ENCODE measurements at places on chromosomes 16 and 17.

DNA sequence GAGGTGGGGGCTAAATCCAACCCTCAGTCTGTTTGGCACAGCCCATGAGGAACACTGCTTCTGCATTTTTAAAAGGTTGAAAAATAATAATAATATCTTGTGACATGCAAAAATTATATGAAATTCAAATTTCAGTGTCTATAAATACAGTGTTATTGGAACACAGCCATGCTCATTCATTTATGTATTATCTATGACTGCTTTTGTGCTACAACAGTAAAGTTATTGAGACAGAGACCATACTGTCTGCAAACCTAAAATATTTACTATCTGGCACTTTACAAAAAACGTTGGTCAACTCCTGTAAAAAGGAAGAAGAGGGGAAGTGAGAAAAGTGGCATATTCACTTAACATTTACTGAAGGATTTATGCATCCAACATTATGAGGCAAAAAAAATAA, 3.1 kb downstream of the ABCA5 start:
- DNase-seq, result no peak

GRCh38 chr16:53024045-53024444, 28.7 kb downstream of the CHD9NB start:
- DNase-seq, result no peak

- DNase-seq, result no peak
Observed at GRCh38 chr16:74817851-74818250, 43.2 kb upstream of the FA2H start.

DNA sequence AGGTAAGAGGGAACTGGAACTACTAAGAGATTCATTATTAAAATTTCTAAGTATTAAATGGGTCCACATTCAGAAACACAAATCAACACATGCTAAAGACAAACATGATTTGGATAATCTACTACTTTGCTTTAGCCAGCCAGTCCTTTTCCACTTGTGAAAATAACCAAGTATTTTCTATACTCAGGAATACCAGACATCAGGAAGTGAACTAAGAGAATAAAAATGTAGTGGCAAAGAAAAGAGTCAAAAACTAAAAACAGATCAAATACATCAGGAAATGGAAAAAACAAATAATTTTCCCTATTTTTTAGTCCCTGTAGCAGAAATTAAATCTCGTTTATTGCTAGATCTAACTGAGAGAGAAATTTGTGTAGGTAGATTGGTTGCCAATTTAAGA, 78.0 kb downstream of the MYO1D start:
- DNase-seq, result no peak

DNA sequence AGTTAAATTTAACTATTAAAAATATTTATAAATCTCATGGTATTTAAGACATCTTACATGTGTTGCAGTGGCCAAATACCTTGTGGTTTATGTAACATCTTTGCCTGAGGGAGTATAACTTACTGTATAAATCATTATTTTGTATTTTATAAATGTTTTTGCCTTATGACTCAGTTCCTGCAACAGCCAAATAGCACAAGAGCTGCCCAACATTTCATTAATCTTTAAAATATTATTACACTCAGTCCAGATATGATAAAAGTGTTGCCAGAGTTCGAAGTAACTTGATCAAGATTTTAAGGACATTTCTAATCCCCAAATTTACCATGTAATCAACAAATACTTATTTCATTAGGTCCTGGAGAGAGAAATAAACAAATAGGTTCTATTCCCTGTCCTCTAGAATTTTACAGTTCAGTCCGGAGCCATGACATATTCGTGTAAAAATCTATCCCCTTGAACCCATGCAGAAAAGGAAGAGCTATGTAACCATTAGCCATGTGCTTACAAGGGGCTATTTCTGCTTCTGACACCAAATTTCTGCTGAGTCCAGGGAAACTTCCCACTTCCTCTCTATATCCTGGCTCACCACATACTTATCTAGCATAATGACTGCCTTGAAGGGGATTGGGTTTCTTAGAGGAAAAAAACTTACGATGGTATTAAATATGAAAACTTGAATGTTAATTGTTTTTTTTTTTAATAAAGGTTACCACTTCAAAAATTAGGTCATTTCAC, 44.0 kb downstream of the IRX6 start:
- no peak for DNase-seq

DNA sequence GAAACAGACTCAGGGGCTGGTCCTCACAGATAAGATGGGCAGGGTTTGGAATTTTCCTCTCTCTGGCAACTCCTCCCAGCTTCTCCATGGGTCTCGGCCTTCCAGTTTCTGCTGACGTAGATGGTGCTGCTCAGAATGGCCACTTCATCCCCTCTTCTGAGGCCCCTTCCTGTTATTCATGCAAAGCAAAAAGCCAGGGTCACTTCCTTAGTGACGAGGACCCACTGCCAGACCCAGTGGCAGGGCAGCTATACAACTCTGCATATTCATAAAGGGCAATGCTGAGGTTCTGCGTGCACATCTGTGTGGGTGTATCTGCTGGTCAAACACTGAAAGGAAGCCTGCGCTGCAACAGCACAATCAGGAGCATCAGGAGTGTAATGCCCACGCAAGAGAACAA, 108.8 kb downstream of the WSCD1 start:
- no peak for DNase-seq

- DNase-seq, result no peak
Observed at GRCh38 chr17:19659366-19660177, 11.0 kb downstream of the ALDH3A2 start.

DNA sequence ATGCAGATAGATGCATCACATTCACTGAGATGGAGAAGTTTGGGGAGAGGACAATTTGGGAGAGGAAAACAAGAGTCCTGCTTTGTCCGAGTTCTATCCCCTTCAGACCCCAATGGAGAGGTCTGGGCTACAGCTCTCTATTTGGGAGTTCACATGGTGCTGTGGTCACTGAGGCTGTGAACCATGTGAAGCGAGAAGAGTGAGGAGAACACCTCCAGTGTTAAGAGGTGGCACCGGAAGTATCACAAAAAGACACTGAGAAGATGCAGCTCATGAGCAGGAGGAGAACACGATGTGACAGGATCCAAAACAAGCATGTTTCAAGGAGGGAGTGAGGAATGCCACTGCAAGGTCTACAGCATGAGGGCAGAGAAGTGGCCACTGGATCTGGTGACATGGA, 39.7 kb downstream of the PIK3R5 start:
- DNase-seq, result no peak

All from GM18507 (cell line).